Stimulated activated CD4-positive, alpha-beta T cell treated with anti-CD3 and anti-CD28 coated beads, TNF-alpha, amount 100 ng/mL, for 1 hour (primary cell): ENCODE measurements at places on chromosomes 16 and 17.

- no peak for DNase-seq
Measured at GRCh38 chr16:51085271-51085670, 65.8 kb downstream of the SALL1 start.

- no peak for DNase-seq
Measured at GRCh38 chr16:66705790-66706505, 9.4 kb upstream of the CMTM4 start.

DNA sequence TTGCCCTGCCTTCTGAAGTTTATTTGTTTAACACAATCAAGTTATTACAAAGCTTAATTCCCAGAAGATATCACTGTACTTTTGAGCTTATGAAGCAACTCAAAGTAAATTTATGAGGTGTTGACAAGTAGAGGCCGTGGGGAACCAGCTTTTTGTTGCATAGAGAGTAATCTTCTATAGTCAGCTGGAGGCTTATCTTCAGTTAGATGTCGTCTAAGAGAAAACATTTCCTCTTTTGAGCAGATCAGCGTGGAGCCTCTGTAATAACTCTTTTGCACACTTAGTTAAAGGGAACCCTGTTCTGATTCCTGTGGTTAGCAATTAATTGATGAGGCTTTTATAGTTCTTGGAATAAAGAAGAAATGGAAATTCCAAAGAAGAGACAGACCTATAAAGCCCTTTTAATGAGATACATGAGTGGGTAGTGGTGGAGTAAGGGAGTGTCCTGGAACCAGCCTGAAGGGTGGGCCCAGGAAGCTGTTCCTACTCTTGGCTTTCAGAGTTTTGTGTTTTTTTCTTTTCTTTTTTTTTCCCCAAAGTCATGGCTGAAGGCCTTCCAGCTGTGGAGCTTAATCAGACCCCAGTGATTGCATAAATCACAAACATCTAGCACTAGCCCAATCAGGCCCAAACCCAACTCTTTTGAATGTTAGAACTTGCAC lies 28.9 kb upstream of the MAP3K14 start:
- no peak for DNase-seq

DNA sequence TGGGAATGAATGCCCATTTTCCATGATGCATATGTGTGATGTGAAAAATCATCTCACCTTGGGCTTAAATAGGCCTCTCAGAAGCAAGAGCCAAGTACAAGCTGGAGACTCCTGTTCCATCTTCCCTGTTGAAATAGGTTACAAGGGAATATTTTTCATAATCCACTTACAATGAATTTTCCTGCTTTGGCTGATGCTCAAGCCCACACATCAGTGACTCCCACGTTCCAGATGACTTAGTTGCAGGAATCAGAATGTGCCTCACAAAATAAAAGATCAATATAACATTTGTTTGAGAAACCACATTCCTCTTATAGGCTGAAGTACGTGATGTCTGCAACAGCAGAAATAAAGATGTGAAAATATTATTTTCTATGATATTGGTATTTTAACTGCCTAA lies 24.1 kb downstream of the ANKFN1 start:
- no peak for DNase-seq

DNA sequence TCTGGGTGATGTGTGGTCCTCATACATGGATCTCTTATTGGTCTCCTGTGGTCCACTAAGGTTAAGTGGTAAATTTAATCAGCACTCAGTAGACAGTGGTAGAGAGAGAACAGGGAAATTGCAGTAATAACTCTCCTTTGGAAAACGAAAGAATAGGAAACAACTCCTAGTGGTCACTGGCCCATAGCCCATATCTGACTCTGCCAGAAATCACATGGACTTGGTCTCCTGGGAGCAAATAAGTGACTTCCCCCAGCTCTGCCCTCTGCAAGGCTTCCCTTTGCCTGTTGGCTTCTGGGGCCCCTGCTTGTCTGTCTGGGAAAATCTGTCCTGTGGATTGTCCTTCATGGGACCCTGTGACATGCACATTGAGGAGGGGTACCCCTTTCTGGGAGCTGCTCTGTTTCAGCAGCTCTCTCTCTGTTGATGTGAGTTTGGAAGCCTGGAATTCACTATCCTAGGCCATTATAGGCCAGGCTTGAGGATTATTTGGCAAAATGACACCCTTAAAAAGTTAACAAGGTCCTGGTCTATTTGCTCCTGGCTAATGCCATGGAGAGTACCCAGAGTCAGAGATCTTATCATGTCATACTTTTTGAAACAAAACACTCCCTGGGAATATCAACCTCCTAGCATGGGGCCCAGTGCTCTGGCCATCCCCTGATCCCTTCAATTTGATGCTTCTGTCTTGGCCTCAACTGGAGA lies 58.0 kb upstream of the HNF1B start:
- no peak for DNase-seq

DNA sequence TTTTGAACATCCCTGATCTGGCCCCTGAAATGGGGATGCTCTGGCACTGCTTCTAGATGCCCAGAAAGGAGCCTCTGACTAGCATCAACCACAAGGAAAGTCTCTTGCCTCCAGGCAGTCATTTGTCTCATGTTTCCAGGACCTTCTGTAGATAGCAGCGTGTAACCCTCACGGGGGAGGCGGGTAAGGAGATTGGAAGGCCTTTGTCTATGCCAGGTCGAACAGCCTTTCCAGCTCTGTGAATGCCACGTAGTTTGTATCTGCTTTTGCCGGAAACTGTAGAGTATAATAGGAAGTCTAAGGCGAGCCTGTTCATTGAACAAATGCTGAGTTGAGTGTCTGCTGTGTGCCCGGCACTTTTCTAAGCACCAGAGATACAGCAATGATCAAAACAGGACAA lies 43.9 kb upstream of the AQP8 start:
- DNase-seq = no peak

DNA sequence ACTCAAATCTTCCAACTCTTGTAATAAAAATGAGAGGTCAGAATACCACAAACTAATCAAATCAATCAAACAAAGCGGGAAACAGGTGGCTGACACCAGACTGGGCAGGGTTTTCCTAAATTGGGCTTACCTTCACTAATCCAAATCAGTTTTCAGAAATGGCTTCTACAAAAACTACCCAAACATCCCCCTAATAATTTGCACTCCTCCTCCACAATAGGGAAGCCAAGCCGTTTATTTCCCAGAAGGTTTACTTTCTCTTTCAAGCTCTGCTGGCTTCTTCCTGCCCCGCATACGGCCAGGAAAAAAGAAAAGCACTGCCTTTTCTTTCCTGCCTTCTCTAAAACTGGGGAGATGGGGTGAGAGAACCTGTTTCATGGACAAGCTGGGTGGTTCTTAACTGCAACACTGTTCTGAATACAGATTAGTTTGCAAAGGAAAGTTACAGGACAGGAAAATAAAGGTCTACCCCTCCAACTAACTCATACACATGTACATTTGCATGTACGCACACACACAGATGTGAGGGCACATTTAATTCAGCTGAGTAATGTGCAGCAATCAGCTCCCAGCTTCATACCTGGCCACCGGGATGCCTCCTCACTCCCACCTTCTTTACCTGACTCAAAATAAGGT lies 9.2 kb downstream of the STAT3 start:
- DNase-seq = no peak

DNA sequence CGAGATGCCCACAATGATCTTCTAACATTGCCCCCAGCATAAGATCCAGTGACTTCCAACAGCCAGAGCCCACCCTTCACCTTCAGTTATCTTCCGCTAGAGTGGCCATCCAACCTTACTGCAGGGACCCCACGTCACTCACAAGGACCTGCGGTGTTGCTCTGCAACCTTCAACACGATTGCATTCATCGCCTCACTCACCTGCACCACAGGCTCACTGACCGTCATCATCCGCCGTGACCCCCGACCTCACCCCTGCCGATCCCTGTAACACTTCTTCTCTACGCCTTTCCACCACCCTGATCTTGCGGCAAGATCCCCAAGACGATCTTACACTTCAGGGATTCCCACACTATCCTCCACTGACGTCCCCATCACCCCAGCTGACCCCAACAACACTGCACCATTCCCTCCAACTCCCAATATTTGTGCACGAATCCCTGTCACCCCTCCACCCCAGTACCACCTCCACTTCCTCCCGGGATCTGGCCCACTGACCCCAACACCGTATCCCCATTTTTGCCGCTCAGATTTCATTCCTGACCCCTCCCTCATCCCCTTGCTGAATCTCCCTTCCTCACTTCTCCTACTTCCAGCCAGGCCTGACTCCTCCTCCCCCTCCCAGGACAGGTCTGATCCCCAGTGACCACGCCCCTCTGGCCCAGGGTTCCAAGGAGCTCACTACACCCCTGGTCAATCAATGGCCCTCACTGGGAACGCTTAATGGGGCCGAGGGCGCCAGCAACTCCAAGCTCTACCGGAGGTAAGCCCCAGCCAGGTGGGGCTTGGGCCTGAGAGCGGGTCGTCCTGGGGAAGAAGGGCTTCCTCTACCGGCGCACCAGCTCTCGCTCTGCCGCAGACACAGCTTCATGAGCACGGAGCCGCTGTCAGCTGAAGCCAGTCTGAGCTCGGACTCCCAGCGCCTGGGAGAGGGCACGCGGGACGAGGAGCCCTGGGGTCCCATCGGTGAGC lies 7.6 kb downstream of the RUNDC3A start:
- DNase-seq = no peak

- no peak for DNase-seq
Measured at GRCh38 chr17:38897671-38898290, 27.6 kb upstream of the LASP1NB start.

DNA sequence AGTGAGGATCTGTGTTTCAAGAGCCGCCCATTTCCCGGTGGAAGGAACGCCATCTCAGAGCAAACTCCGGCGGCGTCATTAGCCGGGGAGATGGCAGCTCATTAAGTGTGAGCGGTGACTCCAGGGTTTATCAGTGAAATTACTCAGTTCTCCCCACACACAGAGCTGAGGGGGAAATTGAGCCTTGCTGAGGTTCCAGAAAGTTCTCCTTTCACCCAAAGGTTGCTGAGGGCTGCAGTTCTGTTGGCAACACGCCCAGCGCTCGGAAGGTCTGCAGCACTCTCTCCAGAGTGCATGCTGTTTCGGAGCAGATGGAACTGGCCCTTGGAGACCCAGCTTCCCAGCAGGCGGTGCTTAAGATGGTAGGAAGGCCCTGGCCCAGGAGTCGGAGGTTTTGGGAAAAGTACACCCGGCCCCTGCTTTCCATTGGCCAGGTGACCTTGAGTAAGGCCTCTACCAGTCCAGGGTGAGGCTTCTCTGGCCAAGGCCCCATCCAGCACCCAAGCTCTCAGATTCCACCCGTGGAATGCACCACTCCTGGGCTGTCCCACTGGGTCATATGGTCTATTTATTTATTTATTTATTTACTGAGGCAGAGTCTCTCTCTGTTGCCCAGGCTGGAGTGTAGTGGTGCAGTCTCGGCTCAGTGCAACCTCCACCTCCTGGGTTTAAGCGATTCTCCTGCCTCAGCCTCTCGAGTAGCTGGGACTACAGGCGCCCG lies 167.7 kb upstream of the CIBAR2 start:
- no peak for DNase-seq

GRCh38 chr16:5058476-5058875 lies 7.3 kb downstream of the C16orf89 start:
- no peak for DNase-seq

DNA sequence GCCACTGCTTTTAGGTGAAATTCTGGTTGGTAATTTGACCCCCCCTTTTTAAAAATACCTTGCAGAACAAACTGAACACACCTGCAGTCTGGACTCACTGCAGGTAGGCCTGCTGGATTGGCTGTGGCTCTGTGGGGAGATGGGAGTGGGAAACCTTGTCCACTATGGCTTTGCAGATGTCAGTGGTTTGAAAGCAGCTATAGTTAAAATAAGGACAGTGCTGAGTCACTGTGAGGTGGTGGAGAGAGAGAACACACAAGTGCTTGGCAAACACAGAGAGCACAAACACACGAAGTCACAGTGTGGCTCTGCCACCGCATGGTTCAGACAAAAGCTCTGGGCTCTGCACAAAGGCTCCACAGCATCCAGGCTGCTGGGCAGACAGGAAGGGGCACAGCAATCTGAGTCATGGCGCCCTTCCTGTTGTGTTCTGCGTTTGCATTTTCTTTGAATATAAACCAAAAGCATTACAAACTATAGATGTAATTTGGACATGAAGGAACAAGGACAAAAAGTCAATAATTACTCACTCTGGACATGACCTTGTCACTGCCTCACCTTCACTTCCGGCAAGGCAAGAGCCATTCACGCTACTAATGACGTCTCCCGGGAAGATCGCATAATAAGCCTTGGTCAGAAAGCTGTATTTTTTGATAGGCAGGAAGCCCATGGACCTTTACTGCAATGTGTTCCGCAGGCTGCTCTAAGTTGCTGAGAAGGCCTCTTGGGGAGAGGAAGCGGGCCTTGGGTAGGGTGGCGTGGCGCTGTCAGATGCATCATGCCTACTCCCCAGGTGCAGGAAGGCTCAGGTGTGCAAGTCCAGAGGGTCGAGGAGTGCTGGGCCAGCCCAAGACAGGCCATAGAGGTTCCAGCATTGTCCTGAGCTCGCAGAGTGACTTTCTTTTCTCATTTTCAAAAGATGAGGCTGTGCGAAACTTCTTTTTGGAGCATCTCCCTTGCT lies 60.1 kb upstream of the MED9 start:
- DNase-seq = no peak

GRCh38 chr16:64718486-64718885 lies 403.4 kb downstream of the CDH11 start:
- no peak for DNase-seq

- no peak for DNase-seq
Measured at GRCh38 chr17:39866013-39866730, 1.8 kb upstream of the ZPBP2 start.

- DNase-seq = no peak
Measured at GRCh38 chr17:36938566-36939051, 1.3 kb downstream of the LHX1 start.

GRCh38 chr16:57797526-57798266 lies 4.6 kb downstream of the KIFC3 start:
- DNase-seq = no peak

DNA sequence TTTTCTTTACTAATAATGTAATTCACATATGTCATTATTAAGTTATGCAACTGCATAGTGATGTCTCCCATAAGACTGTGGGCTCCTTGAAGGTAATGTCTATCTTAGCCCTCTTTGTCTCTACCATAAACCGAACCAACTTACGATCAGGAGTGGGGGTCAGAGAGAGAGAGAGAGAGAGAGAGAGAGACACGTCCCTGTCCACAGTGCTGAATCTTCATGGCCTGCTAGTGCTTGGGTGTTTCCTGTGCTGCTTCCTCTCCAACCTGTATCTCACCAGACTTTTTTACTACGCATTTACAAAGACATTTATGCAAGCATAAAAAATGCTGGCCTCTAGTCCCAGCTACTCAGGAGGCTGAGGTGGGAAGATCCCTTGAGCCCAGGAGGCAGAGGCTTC lies 52.2 kb upstream of the HAPSTR1 start:
- DNase-seq = no peak
